Activated CD4-positive, alpha-beta T cell treated with anti-CD3 and anti-CD28 coated beads for 36 hours (primary cell): ENCODE measurements at places on chromosomes 1 and 21. TPM values are rescaled to one million over a fixed set of nuclear protein-coding genes. Genes with fewer than 3 reads are reported as not detected.

CCDC27 gene
- total RNA-seq: not detected

KCNT2 gene
- 0.09 TPM for total RNA-seq

SLC30A1 gene
- total RNA-seq: 2.9 TPM

SPATA21 gene
- not detected for total RNA-seq

TOR1AIP2 gene
- total RNA-seq: 47.7 TPM

KCNQ4 gene
- 0.43 TPM for total RNA-seq

AGL gene
- 14.6 TPM for total RNA-seq

TAS1R1 gene
- not detected for total RNA-seq

IVNS1ABP gene
- 129 TPM for total RNA-seq

ANXA9 gene
- 0.27 TPM for total RNA-seq

DNA sequence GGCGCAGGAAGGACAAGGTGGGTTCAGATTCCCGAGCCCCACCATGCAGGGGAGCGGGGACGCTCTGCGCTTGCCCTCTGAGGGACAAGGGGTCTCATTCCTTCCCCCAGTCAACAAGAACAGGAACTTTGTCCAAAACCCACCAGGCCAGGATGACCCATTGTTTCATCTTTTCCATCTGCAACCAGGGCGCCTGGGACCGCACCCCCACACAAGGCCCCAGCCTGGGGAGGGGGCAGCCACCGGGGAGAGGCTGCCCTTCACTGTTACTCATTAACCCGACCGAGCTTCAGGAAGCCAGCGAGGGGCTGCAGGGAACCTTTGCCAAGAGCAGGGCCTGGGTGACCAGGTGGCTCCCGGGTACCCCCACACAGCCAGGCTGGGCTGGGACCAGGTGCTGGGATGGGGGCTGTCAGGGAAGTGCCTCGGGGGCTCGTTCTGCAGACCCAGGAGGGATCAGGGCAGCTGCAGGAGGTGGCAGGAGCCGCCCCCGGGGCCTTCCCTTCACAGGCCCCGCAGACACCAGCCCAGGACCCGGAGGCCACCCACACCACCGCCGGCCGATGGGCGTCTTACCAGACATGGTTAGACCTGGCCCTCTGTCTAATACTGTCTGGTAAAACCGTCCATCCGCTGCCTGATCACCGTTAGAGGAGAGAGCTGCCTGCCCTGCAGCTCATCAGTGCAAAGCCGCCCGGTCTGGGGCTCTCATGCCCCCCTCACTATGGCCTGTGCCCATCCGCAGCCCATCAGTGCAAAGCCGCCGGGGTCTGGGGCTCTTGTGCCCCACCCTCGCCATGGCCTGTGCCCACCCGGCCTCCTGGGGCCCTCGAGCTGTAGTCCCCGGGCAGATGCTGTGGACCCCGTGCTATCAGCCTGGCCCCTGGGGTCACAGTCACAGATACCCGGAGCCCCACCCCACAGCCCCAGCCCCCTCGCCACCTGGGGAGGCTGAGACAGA lies 4.9 kb upstream of the TTLL10 start:
- DNase-seq: no peak

DNA sequence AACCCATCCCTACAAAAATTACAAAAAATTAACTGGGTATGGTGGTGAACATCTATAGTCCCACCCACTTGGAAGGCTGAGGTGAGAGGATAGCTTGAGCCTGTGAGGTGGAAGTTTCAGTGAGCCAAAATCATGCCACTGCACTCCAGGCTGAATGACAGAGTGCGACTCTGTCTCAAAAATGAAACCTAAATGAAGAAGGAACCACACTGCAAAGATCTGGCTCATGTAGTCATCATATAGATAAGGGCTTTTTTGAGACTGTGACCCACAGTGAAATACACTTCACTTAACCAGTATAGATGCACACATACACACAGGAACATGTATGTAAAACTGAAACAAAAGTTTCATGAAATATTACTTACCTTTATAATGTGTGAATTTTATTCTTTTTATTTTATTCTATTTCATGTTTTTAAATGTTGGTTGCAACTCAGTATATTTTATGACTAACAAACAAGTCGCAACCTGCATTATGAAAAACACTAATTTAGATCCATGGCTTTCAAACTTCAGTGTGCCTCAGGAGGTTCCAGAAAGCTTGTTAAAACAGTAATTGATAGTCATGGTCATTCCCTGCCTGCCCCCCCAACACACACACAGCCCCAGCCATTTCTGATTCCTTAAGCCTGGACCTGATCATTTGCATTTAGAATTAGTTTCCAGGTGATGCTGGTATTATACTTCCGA lies 189.5 kb downstream of the PATJ start:
- no peak for DNase-seq

DNA sequence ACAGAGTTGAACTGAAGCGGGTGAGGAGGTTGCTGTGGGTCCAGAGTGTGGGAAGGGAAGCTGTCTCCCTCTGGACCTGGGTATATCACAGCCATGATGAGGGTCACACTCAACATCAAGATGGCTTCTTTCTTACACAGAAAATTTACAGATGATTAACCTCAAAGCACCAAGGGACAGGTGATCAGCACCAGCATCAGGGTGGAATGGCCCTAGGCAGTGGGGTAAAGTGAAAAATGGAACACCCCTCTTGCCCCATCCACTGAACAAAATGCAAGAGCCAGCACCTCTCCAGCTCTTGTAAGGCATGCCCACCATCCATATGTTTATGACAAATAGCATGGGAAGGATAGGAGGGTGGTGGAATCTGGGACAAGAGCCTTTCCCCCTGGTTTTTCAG lies 40.3 kb downstream of the HSD3B1 start:
- no peak for DNase-seq

- no peak for DNase-seq
Observed at GRCh38 chr1:18748435-18748834, 111.0 kb downstream of the TAS1R2 start.

GRCh38 chr1:153430561-153430960 lies 14.2 kb downstream of the S100A7A start:
- DNase-seq: no peak

DNA sequence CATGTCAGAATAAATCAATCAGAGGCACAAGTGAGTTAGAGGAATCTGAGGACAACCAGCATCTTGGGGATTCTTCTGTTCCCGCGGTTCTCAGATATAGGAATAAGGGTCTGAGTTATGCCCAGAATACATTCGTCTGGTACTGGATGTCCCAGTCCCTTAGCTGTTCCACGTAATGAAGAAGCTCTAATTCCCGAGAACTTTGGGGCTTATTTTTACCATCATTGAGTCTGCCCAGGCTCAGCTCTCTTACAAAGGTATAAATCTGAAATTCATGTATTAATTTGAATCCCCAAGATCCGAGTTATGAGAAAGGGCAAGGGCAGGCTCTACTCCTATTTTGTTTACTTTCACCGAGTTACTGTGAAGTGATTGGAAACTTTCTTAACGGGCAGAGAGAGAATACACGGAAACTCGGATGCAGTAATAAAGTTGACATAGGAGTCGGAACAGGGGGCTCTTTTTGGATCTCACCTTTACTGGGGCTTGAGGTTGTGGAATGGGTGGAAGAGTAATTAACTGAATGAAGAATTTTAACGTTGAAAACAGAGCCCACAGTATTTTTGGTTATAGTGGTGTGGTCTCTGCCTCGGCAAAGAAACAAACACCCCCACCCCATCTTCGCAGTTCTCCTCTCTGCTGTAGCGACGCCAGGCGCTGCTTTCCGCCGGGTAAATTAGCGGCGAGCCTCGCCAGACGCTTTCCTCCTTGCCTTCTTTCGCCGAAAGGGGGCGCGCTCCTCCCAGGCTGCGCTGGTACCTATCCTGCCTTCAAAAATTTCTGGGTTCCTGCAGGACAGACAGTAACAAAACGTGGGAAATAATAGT lies 7.1 kb downstream of the PRRX1 start:
- DNase-seq: peak; percentile 74

DNA sequence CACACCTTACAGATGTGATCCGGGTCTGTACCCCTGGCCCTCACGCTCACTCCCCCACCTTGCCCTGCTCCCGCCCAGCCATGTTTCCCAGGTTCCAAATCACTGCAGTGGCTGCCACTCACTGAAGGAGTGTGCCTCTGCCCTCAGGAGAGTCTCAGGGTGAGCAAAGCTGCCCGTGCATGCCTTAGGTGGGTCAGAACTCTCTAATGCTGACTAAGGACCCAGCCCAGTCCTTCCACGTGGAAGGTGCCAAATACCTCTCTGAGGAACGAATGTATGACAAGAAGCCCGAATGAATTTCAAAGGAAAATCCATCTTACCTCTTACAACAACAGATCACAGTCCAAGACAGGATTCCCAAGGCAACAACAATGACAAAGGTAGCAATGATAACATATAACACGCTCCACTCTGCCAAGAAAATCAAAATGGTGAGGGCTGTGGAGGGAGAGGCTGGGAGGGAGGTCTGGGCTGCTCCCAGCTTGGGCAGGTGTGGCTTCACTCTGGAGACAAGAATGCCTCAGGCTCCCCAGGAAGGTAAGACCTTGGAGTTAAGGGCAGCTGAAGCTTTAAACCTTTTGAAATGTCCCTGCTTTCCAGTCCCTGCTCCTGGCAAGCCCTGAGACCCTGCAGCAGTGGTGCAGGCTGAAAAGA lies 115.2 kb downstream of the KIAA0319L start:
- no peak for DNase-seq

DNA sequence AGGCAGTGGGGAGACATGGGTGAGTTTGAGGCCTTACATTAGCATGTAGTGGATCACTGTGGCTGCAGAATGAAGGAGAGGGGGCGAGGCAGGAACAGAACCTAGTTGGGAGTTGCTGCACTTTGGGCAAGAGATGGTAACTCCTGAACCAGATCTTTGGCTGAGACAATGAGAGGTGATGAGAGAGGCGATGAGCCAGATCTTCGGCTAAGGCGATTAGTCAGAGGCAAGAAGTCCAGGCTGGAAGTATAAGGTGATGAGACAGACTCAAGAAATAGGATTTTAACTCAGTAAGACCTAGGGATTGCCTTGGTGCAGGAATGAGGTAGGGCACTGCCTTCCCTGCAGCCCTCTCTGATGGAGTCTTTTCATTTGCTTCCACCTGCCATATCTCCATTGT lies 9.1 kb upstream of the ARTN start:
- DNase-seq: no peak

DNA sequence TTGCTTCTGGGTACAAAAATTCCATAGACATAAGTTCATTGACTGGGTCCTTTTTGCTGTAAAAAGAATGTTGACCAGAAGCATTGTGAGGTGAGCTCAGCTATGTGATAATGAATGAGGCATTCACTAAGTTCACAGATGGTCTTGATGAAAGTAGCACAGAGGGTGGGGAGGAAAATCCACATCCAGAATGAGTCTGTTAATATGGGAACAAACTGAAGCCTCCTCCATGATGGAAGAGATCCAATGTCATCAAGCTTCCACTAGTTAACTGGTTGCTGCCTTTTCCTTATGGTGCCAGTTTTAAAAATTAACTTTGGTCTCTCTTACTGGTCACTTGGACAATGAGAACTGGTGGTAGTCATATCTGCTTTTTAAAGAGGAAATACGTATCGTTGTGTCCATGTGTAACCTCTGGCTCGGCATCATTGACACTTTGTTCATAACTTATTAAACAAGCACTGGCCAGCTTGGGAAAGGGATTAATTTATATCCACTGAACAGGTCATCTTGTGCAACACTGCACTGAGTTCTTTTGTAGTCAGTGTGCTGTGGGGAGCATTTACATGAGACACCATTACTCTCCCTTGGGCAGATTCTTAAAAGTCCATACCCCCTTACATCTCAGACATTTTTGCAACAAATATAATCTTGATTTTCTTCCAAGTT lies 88.6 kb downstream of the ADAMTS1 start:
- DNase-seq: no peak

DNA sequence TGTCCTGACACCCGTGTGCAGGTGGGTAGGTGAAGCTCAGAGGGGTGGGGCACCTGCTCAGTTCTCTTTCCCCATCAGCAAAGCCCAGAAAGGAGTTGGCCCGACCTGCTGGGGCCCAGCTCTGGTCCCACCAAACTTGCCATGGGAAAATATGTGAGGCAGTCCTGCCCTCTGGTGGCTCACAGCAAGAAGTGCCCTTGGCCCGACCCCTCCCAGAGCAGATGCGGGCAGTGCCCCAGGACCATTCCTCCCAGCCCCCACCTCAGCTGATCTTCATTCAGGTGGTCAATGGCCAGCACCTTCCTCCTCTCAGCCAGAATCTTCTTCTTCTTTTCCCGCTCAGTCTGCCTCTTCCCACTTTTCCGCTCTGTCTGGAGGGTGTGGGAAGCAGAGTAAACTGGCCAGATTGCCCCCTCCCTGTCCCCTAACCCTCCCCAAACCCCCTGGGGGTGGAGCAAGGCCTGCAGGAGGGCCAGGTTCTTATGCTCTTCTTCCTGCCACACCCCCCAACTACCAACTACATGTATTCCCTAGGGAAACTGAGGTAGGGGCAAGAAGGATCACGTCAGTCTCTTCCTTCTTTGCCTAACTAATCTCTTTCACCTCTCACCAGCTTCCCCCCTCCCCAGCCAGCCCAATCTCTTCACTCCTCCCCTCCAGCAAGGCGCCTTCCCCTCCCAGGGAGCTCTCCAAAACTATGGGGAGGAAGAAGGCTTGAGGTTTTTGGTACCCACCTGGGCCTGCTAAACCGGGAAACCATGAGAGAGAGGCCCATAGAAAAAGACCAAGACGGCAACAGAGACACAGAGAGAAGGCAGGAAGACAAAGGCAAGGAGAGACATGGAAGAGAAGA lies 15.6 kb downstream of the TNNT2 start:
- peak; percentile 62 for DNase-seq

- no peak for DNase-seq
Observed at GRCh38 chr1:47460456-47460855, 22.6 kb downstream of the FOXD2 start.

- no peak for DNase-seq
Observed at GRCh38 chr1:47947531-47947930, 49.7 kb downstream of the TRABD2B start.
